Activated T-cell treated with anti-CD3 and anti-CD28 coated beads, Interleukin-2, amount 50 U/mL, for 4 hours (primary cell): ENCODE measurements at places on chromosomes 1 and 21. TPM values are rescaled to one million over a fixed set of nuclear protein-coding genes. Genes with fewer than 3 reads are reported as not detected.

GRCh38 chr1:29129916-29130315 is 6.2 kb upstream of the TMEM200B start:
- no peak for DNase-seq

DNA sequence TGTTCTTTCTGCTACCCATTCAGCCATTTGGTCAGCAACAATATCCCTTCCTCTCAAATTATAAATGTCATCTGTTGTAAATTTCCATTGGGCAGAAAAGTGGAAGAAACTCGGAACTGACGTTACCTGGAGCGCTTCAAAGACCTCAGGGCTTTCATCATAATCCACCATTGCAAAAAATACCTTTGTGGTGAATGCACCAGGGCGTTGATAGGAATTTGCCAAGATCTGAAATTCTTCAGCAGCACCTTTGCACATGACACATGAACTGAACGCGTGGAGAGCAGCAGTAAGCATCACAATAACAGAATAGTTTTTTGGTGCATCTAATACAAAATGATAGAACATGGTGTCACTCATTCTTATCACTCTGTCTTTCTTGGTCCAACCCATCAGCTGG is 3.1 kb upstream of the TEKT2 start:
- DNase-seq: no peak

The SHISA4 gene
- 0.40 TPM for total RNA-seq

The FAM110D gene
- total RNA-seq: not detected
